ENCODE measurements at places on chromosomes 2 and 18.
A peak's percentile ranks its signal among the peaks of the same experiment; 100 is the strongest.

DNA sequence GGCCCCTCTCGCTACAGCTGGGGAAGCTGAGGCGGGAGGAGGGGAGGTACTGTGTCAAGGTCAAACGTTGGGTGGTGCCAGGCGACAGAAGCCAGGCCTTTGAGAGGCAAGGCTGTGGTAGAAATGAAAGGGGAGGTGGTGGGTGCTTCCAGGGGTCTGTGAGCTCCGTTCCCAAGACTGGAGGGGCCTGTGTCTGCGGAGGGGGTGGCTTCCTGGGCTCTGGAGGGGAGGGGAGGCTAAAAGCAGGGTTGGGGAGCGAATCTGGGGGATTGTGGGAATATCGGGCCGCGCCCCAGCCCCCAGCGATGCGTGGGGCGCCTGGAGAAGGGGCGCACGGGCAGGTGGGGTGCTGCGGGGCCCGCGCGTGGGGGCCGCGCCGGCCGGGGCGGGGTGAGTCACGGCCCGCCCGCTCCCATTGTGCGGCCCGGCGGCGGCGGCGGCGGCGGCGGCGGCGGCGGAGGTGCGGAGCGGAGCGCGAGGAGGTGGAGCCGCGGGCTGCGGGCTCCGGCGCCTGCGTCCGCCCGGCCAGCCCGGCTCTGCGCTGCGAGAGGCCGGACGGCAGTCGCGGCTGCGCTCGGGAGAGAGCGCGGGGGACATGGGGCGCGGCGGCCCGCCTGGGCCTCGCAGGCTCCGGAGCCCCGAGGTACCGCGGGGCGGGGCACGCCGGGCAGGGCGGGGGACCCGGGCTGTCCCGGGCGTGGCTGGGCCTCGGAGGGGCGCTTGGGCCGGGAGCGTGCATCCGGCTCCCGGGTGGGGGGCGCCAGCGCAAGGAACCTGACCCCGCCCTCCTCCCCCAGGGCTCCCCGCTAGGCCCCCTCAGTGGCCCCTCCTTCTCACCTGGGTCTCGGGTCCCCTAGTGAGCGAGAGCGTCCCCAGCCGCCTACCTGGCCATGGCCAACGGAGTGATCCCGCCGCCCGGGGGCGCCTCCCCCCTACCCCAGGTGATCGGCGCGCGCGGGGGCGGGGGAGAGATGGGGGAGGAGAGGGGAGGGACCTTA, at the start of gene SLC4A3:
TSS of gene SLC4A3 (plus strand) at position 528 of the 998 bp plus-strand sequence. CDS start at position 891, 363 bp downstream.
- DNase-seq, result no peak

GRCh38 chr2:156792242-156792840, 356.2 kb downstream of the GPD2 start:
- DNase-seq, result no peak

- DNase-seq, result no peak
Measured at GRCh38 chr18:58649966-58650816, 21.1 kb upstream of the MALT1 start.

GRCh38 chr2:131105156-131105949, at the start of gene PLEKHB2:
PLEKHB2 (plus strand) TSS chr2:131105336; CDS start chr2:131120942, 15,606 bp downstream.
- peak; percentile 82 for DNase-seq

DNA sequence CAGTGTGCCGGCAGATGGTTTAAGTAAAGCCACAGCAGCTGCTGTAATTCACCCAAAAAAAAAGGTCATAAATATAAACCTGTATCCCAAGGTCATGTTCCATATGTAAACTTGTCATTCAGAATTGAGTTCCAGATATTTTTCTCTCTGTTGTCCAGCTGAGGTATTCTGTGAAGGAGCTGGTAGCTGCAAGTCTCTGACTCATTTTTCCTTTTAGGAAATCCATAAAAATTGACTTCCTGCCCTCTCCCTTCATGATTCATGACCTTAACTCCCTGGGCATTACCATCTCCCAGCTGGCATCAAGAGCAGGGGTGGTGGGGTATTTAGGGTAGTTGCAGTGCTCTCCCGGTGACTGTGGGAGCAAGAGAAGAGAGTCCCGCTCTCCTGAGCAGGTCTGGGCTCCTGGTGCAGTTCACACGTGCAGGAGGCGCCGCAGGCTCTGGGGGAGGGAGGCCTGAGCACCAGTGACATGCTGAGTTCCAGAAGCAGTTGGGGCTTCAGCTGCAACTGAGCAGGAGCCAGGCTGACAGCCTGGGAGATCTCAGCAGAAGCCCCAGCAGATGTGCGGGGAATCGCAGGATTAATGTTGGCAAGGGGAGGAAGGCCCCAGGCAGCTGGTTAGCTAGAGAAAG, 192.6 kb downstream of the MGAT5 start:
- DNase-seq, result no peak

- no peak for DNase-seq
Measured at GRCh38 chr2:34096562-34097171, 497.6 kb upstream of the FAM98A start.

DNA sequence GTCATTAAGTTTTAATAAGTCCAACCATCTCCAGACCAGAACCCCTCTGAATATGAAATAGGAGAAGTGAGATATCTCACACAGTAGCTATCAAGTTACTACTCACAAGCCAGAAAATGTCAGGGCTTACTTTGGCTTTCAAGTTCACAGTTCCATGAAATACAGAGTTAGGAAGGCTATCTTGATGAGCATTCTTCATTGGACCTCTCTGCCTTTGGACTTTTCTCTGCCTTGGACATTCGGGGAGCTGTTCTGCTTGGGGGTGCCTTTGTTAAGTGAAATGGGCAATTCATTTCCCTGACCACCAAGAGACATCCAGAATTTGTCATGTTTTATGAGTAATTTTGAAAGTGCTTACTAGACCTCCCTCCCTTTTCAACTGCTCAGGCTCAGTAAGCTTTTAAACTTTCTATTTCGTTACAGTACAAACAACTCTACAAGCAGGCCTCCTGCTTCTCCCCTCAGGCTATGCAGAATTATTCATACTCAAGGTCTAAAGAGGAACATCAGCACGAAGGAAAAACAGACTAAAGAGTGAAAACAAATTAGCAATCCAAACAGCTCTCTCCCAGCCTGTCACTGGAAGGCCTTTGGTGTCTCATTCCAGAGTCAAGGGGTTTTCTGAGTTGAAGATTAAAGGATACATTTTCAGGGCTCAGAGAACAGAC, 95.3 kb downstream of the MREG start:
- no peak for DNase-seq

GRCh38 chr2:130767408-130767775, 12.1 kb downstream of the AMER3 start:
- DNase-seq, result no peak

- no peak for DNase-seq
Measured at GRCh38 chr2:112010751-112011150, 44.3 kb upstream of the TMEM87B start.

GRCh38 chr2:130759906-130760753, 4.8 kb downstream of the AMER3 start:
- no peak for DNase-seq

- DNase-seq, result no peak
Measured at GRCh38 chr18:32468147-32468845, 2.4 kb downstream of the GAREM1 start.

DNA sequence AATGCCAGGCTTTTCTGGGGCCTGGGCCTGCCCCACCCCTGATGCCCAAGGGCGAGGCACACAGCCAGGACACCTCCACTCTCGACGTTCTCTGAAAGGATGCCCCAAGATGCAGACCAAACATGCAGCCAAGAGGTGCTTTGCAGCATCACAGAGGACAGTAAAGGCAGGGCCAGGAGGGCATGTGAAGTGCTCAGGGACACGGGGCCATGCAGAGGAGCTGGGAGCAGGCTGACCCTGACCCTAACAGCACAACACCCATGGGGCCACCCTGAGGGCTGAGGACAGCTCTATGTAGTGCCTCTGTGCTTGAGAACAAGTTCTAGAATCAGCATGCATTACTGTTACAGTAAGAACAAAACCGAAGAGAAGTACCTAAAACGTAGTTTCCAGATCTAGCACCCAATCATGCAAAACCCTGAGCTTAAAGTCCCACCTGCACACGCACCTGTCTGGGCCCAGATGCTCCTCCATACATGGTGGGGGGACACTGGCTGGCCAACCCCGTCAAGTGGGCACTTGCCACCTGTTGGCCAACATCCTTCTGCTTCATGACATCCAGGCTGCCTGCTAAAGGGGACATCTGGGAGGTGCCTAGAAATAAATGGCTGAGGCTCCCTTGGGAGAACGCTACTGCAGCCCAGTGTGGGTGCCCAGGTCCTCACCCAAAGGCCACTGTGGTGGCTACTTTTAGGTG, 15.4 kb downstream of the HS6ST1 start:
- no peak for DNase-seq

DNA sequence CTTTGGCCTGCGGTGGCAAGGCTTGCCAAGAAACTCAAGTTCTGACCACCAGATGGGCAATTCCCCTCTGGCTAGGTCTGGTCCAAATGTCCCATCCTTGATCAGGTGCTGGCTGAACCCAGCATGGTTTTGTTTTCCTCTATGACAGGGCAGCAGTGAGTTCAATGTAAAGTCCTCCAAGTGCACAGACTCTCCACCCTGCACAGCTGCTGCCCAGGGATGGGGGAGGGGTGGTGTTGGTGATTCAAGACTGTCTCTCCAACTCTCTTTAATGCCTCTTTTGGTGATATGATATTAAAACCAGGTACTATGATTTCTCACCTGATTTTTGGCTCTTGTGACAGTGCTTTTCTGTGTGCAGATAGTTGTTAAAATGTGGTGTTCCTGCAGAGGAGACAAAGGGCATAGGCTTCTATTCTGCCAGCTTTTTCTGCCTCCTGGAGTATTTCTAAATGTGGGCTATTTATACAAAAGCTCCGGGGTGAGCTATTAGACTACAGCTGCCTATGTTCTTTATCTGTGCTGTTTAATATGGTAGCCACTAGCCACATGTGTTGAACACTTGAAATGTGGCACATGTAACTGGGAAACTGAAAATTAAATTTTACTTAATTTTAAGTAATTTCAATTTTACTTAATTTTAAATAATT, 64.0 kb upstream of the STK39 start:
- no peak for DNase-seq

GRCh38 chr18:34031810-34032209, 192.9 kb downstream of the NOL4 start:
- DNase-seq, result no peak

- DNase-seq, result no peak
Measured at GRCh38 chr2:160208655-160209515, 8.8 kb upstream of the ITGB6 start.

DNA sequence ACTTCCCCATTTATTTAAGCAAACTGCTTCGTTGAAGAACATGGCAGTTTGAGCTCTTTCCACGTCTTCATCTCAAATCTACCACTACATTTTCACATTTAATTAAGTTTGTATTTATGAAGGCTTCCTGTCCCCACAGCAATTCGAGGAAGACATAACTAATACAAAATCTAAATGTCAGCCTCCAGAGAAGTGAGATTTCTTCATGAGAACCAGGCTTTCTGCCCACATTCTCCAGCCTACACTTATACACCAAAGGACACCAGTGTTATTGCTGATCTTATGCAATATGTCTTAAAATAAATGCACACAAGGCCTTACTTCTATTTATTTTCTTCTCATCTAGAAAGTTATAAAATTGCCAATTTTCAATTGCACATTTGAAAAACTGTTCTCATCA, 1209.3 kb upstream of the FAM98A start:
- DNase-seq, result no peak

DNA sequence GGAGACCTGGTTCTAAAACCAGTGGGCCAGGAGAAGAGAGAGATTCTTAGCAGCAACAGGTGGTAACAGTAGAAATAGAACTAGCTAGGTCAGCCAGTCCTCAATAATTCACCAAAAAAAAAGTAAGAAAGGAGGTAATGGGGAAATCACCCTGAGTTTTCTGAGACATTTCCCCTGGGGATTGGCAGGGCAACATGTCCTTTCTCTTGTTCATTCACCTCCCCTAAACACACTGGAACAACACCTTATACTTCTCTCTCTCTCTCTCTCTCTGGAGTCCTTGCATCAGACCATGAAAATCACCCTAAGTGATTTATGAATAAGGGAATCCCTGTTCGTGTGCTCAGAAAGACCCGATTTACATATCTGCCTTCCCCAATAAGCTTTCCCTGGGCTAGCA, 64.8 kb downstream of the COX7A2L start:
- DNase-seq, result no peak

- DNase-seq, result no peak
Measured at GRCh38 chr2:71060871-71061270, 7.6 kb upstream of the NAGK start.

DNA sequence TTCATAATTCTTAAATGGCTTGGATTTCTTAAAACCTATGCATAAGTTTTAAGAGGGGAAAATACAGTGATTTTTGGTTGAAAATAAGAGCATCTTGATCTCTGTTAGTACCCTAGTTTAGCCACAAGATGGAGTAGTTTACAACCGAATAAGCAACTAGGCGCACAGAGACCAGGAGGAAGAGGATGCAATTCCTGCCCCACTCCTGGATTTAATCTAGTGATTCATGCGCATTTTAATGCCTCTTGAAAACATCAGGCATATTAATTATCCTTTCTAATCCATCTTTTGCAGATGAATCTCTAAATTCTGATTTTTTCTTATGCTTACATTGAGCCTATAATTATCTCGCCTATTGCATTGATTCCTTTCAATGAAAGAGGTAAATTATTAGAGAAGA, 76.7 kb downstream of the MRPS9 start:
- no peak for DNase-seq

DNA sequence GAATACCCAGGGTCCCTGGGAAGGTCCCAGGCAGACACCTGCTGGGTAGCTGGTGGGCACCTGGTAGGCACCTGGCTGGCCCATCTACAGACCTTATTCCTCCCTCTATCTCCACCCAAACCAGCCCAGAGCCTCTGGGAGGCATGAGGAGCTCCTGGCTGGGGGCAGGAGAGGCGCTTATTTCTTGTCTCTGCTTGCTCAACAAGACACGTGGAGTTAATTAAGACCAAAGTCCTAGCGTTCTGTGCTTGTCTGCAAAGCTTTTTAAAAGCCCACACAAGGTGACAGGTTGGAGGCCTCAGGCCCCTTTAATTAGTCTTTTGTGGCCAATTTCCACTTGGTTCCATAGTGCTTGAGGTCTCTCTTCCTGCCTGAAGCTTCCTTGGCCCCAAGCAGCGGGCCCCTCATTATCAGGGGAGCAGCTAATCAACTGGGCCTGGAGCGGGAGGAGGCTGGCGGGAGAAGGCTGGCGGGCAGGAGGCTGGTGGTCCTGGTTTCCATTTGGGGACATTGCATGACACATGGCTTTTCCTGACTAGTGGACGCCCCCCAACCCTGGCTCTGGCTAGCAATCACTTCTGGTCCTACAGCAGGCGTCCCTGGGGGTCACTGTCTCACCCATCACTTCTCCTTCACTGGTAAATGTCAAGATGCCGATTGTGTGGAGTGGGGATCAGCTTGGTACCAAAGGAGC, 65.4 kb upstream of the HDAC4 start:
- no peak for DNase-seq

DNA sequence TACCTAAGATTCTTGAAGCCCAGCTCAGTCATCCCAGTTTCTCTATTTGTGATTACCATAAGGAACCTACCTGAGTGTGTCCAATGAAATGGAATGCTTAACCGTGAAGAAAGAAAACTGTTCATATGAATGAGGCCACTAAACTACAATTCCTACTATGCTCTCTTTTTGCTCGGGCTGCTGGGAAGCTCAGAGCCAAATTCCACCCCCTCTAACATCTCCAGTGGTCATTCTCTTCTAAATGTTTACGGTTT, 8.3 kb downstream of the MYCN start:
- no peak for DNase-seq

- no peak for DNase-seq
Measured at GRCh38 chr2:138948070-138948539, 167.9 kb upstream of the NXPH2 start.

- DNase-seq, result no peak
Measured at GRCh38 chr2:150023044-150023443, 435.5 kb upstream of the MMADHC start.

GRCh38 chr2:12918138-12918834, 201.6 kb downstream of the TRIB2 start:
- DNase-seq, result no peak

Measured in stimulated activated CD8-positive, alpha-beta memory T cell treated with anti-CD3 and anti-CD28 coated beads, Interleukin-4, amount 100 ng/mL, for 1 hour (primary cell).